ENCODE measurements at places on chromosomes 13 and 19. TPM values are rescaled to one million over a fixed set of nuclear protein-coding genes. Genes with fewer than 3 reads are reported as not detected.

DNA sequence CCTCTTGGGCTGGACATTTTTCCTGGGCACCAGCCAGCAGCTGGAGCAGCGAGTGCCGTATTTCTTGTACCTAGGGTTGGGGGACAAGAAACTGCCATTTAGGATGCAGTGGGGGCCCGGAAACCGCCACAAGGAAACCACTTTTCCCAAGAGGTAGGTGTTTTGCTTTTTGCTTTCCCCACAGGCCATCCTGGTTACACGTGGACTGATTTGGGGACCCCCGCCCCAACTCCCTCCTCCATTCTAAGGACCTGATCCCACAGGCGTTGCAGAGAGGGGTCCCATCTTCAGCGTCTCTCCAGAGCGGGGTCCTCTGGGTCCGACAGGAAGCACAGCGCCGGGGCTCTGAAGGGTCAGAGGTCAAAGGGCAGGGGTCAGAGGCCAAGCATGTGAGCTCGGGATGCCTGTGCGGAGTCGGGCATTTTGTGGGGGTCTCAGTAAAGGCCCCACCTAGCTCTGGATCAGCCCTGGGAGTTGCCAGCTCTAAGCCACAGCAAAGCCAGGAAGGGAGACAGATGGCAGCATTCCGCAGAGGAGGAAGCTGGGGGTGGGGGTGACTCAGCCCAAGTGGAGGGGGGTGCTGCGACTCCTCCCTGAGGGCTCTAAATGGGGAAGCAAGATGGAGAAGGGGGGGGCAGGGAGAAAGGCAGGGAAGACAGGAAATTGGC is 4.3 kb downstream of the ZGLP1 start:
- DNase-seq = no peak

DNA sequence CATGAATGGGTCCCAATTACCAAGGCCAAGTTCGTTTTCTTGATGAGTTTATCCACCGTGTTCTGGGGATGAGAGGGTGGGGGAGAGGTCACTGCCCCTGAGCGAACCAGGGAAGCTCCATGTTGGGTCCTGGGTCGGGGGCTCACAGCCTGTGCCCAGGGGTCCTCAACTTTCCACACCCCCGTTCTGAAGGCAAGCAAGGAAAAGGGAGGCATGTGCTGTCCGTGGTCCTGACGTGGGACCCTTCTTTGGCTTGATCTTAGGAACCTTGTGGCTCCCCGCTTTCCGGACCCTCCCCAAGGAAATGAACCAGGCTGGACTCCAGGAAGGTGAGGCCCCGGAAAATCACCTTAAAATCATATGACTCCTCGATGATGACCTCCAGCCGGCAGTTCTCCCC is 18.2 kb upstream of the MEIS3 start:
- no peak for DNase-seq

DNA sequence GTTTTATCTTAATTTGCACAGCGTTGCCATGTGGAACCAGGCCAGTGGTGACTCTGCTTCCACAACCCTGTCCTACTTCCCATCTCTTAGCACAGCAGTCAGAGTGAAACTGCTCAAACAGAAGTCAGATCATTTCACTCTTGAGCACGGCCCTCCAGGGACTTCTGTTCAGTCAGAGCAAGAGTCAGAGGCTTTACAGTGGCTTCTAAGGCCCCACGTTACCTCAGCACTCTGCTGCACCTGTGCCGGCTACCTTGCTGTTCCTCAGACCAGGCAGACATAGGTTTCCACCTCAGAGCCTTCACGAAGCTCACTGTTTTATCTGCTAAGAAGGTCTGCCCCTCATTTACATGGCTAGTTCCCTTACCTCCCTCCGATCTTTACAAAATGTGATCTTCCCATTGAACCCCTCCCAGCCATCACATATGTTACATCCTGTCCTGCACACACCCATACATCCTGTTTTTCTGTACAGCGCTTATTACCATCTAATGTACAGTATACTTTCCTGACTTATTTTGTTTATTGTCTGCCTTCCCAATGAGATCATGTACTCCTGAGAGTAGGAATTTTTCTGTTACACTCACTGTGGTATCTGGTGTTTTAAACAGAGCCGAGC is 41.6 kb downstream of the TM9SF2 start:
- no peak for DNase-seq

- DNase-seq = no peak
Observed at GRCh38 chr13:99404005-99404755, 97.0 kb upstream of the GPR183 start.

KISS1R gene
- 0.20 TPM for polyA plus RNA-seq
